ENCODE measurements at places on chromosomes 2 and 18.

- no peak for DNase-seq
Observed at GRCh38 chr18:73461038-73461779, 593.4 kb upstream of the NETO1 start.

- DNase-seq = peak; percentile 7
Observed at GRCh38 chr2:143125717-143126116, 3.5 kb upstream of the ARHGAP15 start.

DNA sequence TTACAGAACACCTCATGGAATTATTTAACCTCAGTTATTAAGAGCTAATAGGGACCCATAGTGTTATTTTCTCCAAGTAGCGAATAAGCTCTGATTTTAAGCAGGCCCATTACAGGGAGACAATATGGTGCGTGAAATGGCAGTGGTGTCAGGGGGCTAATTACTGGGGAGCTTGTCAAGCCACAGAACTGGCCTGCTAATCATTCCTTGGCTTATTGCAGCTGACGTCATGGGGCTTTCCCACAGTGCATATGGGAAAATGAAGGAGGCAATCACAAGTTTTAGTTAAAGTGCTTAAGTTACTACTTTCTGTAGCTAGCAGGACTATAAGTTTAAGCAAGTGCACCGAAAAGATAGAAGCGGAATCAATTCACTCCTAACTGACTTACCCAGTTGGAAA lies 262.5 kb downstream of the TGIF1 start:
- no peak for DNase-seq

DNA sequence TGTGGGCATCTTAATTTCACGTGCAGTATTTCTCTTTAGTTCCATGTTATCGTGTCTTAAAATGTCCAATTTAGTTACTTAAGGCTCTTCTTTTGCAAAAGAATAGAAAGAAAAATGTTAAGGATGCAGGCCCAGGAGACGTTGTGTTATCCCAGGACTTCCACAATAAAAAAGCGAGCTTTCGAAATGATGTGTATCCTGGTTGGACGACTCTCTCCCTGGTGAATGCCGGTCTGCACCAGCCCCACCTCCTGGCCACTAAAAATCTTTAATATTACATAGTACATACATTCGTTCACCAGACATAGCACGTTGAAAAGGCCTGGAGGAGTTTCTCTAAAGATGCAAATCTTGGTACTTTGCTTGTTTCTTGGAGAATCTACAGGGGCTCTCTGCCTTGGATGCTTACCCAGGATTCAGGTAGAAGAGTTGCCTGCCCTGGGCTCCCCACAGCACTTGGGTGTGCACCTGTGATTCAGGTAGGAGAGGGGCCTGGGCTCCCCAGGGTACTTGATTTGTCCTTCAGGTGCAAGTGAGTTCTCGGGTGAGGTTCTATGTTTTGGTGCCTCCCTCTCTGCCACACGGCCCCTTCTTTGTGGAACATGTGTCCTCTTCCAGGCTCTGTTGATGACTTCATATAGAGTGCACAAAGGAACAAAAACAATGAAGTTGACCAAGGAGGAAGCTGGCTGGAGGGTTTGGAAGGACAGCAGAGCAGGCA lies 26.6 kb downstream of the TWIST2 start:
- DNase-seq = no peak

DNA sequence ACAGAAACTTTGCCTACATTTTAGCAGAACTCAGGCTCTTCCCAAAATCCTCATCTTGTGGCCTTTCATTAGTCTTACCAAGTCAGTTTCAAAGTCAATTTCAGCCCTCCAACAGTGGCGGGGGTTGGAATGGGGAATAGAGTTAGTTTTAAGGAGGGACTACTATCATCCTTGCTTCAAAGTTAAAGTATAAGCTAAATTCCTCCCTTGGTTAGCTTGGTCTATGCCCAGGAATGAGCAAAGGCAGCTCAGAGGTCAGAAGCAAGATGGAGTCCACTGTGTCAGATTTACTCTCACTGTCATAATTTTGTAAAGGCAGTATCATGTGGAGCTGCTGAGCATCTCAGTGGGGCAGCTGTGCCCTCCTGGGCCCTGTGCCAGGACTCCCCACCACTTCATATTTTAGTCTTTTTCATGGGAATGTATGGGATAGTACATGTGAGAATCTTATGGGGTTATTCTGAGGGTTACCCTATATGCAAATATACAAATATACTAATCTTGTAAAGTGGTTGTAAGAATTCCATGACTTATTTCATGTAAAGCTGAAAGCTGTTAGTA lies 145.2 kb upstream of the MMADHC start:
- no peak for DNase-seq

DNA sequence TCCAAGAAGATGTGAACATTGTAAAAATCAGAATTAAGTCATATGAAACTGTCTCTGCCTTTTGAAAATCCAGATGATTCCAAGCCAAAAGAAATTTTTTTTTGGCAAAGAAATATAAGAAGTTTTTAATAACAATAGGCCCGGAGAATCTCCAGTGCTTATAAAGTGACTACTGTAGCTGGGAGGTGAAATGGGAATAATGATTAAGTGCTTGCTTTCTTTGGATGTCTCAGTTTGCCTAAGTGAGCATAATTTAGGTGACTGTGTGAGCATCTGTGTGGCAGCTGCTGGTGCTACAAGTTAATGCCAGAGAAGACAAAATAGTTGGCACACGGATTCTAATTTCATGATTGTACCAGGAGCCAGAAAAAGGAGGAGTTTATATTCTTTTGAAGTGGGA lies 185.0 kb downstream of the LTBP1 start:
- DNase-seq = peak; percentile 26

GRCh38 chr2:70796262-70796661 lies 5.8 kb upstream of the FIGLA start:
- no peak for DNase-seq

GRCh38 chr2:190794377-190794776 lies 86.2 kb upstream of the GLS start:
- no peak for DNase-seq

GRCh38 chr2:215631696-215632095 lies 195.8 kb upstream of the FN1 start:
- no peak for DNase-seq

DNA sequence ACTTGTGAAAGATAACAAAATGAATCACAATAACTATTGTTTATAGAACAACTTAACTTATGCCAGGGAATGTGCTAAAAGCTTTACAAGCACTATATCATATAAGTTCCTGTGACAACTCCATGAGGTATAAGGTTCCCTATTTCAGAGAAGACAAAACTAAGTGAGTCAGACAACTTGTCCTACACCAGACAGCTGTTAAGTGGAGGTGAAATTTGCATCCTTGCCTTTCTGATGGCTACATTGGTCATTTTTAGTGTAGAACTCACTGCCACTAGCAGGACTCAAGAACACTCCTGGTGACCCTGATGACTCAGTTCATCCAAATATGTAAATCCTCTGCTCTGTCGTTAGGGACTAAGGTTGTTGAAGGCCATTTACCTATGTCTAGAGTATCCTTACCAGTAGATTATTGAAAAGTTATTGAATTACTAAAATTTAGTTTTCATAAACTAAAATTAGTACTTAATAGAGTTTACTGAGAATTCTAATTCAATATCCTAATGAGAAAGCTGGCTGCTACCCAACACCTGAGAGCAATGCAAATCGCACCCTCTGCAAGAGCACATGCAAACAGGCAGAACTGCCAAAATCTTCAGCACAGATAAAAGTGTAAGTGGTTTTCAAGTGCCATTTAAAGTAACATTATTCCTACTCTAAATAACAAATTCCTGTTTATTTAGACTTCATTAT lies 636.2 kb downstream of the NRXN1 start:
- DNase-seq = no peak

- DNase-seq = no peak
Observed at GRCh38 chr2:10404324-10405143, 43.6 kb downstream of the ODC1 start.

GRCh38 chr2:212949786-212950185 lies 201.6 kb downstream of the IKZF2 start:
- DNase-seq = no peak

GRCh38 chr2:160465002-160465401 lies 28.6 kb downstream of the RBMS1 start:
- DNase-seq = peak; percentile 32

GRCh38 chr18:9710037-9710436 lies 1.9 kb downstream of the RAB31 start:
- DNase-seq = no peak

DNA sequence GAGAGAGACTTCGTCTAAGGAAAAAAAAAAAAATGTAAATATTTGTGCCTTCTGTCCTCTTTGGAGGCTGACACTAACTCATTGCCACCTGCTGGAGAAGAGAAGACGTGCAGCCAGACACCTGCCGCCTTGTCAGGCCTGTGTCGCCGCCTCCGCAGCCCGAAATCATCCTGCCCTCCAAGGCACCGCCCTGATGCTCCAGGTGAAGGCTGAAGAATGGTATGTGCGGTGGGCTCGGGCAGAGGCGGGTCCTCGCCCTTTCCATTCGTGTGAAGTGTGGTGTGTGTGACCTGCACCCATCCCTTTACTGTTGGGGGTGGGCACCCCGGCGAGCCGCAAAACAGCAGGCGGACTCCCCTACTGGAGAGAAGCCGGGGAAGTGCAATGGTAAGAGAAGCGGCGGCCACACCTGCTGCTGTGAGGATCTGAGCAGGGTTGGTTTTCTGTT lies 60.4 kb downstream of the FAM161A start:
- peak; percentile 37 for DNase-seq

DNA sequence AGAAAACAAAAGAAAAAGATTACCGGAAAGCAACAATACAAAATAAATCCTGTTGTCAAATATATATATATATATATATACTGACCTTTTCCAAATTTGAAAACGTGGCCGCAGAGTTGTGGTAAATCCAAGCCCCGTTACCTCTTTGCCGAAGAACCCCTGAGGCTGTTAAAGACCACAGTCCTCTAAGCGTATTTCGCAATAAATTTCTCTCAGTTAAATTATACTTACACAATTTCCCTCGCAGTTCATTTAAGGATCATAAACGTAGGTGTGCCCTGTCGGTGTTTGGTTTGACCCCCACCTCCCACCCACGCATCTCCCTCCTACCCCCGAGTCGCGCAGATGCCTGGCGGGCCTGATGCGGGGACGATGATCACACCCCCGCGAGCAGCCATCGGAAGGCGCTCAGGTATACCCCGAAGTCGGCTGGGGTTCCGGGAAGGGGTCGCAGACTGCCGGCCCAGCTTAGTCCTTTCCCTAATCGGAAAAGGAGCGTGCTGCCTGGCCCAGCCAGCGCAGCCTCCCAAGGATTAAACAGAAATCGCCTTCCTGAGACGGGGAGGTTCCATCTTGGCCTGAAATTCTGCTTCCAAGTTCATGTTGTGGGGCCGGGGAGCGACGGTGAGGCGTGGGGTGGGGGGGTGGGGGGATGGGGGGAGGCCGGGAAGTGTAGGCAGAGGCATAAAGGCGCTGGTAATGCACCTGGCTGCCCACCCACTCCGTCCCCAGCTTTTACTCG lies 2.9 kb upstream of the MEIS1 start:
- no peak for DNase-seq

DNA sequence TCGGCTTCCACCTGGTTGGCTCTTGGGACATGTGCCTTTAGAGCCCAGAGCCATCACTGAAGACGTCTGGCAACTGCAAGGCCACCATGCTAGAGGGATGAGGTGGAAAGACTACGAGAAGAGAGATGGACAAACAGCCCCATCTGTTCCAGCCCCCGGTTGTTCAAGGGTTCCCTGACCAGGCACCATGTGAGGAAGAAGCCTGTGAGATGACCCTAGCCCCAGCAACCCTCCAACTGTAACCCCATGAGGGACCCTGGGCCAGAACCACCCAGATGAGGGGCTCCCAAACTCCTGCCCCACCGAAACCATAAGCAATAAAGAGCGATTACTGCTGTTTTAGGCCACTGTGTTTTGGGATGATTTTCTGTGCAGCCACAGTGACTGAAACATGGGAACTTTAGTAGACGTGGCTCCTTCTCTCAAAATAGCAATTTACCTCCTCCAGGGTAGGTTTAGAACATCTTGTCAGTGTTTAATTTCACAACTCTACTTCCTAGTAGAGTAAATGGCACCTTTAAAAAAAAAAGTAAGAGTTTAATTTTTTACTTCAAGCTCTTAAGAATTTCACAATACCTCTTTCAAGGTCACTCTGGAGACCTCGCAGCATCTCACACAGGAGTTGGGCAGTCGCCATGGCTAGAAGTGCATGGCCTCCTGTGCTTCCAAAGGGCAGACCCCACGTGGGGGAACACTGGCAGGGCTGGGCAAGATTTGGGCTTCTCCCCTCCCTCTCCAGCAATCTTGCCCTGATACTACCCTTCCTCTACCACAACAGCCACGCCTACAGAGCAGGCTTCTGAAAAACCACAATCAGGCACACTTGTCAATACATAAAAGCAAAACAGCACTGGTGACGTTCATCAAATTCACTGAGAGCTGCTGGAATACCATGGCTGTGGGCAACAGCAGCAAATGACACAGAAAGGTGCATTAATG lies 48.8 kb downstream of the TMEM163 start:
- DNase-seq = no peak

GRCh38 chr18:75916624-75916982 lies 489.1 kb upstream of the SMIM21 start:
- DNase-seq = no peak

GRCh38 chr2:37343537-37344434 lies 644 bp upstream of the QPCT start:
- DNase-seq = peak; percentile 76

GRCh38 chr2:166417669-166418068 lies 41.9 kb upstream of the SCN9A start:
- peak; percentile 63 for DNase-seq

GRCh38 chr2:127721311-127721977 lies 20.1 kb downstream of the SFT2D3 start:
- DNase-seq = no peak

DNA sequence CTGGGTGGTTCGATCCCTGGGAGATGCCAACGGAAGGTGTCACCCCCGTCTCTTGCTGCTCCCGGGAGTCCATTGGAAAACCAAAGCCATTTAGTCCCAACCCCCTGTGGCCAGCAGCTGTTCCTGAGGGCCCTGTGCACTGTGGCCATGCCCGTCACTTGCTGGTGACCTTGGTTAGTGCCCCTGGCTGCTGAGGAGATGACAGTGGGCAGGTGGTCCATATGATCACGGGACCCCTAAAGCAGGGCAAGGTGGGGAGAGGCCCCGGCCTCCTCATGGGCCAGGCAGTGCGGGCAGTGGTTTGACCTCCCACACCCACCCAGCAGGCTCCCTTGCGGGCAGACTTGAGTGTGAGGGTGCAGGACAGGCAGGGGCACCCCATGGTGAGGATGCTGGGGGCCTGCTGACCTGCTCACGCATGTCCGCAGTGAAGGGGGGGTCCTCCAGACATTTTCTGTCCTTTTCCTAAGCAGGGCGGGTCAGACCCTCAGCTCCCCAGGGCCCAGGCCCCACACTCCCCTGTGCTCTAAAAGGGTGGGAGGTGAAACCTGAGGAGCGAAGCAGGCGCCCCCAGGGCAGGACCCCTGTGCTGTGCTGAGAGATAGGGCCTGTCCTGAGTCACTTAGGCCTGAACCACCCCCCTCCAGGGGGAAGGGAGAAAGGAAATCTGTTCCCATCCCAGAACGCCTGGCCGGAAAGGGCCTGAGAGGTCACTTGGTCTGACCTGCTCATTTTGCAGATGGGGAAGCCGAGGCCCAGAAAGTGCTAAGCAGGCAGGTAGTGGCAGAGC lies 6.8 kb downstream of the ITM2C start:
- no peak for DNase-seq

GRCh38 chr18:79356435-79356834 lies 39.3 kb upstream of the NFATC1 start:
- DNase-seq = no peak

Measured in fibroblast of lung (primary cell).